ENCODE measurements at places on chromosomes 6 and 20.

DNA sequence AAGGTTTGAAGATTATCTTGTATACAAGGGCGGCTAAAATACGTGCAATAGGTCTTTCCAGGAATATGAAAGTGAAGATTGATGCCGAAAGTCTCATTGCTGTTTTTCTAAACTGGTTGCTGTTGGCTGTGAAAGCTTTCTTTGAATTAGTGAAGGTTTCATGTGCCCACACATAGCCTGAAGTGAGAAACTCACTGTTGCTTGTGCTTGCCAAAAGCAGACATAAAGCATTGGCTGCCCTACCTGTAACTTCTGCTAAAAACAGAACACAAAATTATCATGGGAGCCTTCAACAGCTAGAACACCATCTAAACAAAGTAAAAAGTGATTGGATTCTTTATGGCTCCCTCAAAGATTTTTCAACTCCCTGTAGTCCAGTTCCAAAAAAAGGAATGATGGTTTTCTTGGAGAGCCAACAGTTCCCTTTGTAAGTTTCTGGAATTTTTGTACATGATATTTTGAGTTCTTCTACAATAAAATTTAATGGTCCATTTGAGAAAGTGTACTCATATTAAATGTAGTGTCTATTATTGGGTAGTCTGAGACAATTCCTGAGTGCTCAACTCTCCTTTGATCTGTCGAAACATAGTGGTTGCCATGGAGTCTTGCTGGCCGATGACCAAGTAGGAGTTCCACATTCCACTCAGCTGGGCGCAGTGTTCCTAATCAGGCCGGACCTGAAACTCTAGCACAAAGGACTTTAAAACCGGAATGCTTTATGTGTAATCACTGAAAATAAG, 68.5 kb downstream of the PLEKHG1 start:
- DNase-seq, result no peak

GRCh38 chr6:157410045-157410444, 29.1 kb downstream of the ZDHHC14 start:
- DNase-seq, result no peak

GRCh38 chr6:169167581-169168301, 85.9 kb downstream of the THBS2 start:
- DNase-seq, result no peak

DNA sequence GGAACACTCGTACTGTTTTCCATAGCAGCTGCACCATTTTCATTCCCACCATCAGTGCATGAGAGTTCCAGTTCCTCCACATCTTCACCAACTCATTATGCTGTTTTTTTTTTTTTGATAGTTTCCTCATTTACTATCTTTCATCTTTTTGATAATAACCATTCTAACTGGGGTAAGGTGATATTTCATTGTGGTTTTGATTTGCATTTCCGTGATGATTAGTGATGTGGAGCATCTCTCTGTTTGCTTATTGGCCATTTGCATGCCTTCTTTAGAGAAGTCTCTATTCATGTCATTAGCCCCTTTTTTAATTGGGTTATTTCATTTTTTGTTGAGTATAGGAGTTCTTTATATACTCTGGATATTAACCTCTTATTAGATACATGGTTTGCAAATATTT, 25.9 kb downstream of the ACTR5 start:
- DNase-seq, result no peak

DNA sequence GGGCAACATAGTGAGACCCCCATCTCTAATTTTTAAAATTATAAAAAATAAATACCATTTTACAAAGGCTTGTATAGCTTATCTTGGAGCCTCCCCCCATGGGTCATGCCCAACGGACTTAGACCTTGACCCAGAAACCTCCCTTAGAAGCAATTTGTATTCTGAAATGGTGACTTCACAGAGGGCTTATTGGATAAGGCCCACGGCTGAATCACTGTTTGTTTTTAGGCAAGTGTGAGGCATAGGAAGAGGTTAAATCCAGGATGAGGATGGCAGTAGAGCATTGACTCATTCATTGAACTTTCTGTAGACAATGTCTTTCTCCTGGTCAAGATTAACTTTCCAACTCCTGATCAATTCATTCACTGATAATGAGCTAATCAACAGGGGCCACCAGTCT, 6.2 kb upstream of the SNAI1 start:
- no peak for DNase-seq

DNA sequence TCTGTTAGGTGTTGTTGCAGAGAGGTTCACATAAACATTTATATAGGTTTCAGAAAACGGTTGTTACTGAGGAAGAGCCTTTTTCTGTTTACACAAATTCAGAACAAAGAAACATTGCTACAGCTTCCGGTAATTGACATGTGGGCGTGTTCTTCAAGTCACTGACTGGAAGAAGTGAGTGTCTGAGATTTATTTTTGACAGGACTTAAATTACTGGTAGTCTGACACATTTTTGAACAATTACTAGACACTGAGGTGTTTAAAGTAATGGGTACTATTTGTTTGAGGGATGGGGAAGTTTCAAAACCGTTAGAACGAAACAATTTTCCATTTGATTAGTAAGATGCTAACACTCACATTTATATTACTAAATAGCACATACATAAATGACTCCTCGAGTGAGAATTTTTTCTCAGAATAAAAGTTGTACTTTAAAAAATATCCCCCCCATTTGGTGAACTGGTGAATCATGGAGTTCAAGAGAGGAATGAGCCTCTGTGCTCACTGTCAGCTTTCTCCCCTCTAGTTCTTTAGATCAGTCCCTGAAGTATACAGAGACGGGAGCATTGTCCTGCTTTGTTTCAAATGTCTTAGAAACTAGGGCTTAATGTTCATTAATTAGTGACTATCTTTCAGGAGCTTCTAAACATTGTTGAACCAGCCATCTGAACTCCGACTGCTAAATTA, 98.7 kb downstream of the TSHZ2 start:
- no peak for DNase-seq

GRCh38 chr6:20631549-20631924, 97.3 kb downstream of the CDKAL1 start:
- no peak for DNase-seq

DNA sequence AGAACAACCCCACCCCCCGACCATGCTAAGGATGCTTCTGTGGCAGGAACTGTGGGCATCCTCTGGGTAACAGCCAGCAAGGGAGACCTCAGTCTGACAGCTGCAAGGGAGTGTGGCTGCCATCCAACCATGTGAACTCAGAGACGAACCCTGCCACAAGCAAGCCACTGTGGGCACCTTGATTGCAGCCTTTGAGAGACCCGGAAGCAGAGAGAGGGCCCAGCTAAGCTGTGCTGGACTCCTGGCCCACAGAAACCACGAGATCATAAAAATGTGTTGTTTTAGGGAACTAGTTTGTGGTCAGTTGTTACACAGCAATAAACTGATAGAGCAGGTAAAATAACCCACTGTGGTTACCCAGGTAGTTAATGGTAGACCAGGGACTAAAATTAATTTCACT, 414.6 kb downstream of the CDH26 start:
- DNase-seq, result no peak

DNA sequence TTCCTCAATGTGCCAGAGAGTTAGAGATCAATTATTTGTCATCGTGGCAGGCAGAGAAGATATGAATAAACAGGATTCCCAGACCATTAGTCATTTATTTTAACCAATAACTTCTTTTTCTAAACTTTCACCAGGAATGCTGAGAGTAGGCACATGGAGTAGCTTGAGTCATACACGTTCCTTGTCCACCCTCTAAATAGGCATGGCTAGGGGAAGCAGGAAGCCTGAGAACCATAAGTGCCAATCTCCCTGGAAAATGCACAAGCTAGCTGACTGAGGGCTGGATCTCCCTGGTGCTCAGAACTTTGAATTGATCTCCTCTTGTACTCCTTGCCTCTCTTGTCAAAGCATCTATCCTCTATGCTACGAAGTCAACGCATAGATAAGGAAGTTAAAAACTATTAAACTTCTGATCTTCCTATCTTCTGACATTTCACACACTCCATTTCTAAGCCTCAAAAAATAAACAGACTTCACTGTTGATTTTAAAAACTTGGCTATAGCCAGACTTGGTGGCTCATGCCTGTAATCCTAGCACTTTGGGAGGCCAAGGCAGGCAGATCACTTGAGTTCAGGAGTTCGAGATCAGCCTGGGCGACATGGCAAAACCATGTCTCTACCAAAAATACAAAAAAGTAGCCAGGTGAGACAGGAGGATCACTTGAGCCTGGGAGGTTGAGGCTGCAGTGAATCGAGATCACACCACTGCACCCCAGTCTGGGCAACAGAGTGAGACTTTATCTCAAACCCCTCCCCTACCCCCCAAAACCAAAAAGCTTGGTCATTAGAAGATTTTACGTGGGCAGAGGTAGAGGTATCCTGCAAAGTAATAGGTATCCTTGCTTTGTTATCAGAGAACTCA, 11.8 kb downstream of the ADTRP start:
- DNase-seq, result no peak

DNA sequence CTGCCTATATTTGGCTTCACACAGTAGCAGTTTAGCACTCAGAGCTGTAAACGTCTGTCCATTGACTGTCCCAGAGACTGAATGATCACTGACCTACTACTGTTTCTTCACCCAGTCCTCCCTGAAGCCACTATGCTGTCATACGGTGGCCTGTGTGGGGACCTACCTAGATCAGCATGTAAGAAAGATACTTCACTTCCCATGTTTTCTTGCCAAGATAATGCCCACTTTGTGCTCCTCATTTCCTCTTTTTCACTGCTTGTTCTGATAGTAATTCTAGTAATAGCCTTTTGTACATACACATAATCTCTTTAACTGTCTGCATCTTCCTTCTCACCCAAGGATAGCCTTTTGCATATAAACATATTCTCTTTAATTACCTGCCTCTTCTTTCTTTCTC, 109.9 kb upstream of the TIAM2 start:
- DNase-seq, result no peak

DNA sequence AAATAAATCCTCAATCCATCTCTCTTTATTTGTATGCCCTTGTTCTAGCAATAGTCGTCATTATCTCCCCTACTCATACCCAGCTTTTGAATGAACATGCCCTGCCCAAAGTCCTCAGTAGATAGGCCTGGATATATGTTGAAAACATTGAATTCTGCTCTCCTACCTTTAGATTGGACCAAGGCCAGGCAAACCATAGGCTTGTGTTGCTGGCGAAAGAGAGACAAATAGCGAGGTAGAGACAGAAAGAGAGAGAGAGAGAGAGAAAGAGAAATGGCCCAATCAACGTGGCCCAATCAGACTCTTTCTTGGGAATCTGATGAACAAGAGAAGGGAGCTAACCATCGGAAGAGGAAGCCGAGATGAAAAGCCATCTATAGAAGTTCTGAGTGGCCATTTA, 45.2 kb downstream of the NEDD9 start:
- DNase-seq, result no peak
